ENCODE measurements at places on chromosomes 12 and 14. TPM values are rescaled to one million over a fixed set of nuclear protein-coding genes. Genes with fewer than 3 reads are reported as not detected.

AICDA gene
- 0.13 TPM for total RNA-seq

SSPN gene
- total RNA-seq: 118 TPM

DNA sequence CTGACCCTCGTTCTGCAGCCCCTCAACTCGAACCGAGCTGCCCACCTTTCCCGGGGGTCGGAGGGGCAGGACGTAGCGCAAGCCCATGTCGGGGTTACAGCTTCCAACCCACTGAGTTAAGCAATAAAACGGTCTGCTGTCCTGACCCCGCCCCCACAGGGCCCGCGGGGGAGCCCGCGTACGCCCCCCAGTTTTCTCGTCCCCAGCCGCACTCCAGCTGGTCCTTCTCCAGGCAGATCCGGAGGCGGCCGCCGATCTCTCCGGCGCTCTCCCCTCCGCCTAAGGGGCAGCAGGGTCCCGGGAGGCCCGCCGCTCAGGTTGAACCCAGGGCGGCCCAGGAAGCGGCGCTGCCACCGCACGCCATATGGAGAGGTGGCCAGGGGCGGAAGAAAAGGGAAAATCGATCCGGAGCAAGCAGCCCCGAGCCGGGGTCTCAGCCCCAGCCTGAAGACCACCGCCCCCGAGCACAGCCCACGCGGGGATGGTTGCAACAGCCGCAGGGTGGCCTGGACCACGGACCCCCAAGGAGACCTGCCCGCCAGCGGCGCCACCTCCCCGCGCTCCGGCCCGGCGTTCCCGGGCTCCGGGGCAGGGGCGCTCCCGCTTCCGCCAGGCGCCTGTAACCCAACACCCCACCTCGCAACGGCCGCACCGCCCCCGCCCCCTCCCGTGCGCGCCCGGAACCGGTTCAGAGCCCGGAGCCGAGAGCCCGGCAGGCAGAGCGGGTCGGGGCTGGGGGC is 760 bp downstream of the ACTN1 start:
- DNase-seq: no peak

DNA sequence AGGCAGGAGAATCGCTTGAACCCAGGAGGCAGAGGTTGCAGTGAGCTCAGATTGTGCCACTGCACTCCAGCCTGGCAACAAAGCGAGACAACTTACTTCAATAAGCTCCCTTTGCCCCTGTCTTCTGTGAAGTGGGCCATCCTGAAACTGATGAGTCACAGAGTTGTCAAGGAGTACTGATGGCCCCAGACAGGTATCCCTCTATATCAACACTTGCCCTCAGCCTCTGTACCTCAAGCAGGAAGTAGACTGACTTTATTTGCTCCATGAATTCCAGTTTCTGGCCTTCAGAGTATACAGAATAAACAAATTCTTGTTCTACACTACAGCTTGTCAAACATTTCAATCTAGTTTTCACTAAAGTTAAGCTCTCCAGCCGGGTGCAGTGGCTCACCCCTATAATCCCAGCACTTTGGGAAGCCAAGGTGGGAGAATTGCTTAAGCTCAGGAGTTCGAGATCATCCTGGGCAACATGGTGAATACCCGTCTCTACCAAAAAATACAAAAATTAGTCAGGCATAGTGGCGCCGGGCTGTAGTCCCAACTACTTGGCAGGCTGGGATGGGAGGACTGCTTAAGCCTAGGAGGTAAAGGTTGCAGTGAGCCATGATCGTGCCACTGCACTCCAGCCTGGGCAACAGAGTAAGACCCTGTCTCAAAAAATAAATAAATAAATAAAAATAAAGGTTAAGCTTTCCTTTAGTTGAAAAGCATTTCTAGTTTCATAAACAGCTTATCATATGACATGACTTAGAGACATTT is 16.4 kb upstream of the LRP10 start:
- no peak for DNase-seq

HOXC11 gene
- not detected for total RNA-seq

- no peak for DNase-seq
Observed at GRCh38 chr12:60577607-60578006, 981.8 kb downstream of the SLC16A7 start.

GRCh38 chr12:126998747-126999285 is 1268.2 kb upstream of the TMEM132C start:
- DNase-seq: no peak

GRCh38 chr12:91574391-91574790 is 391.8 kb upstream of the DCN start:
- DNase-seq: no peak

ST8SIA1 gene
- total RNA-seq: 1.5 TPM

DNA sequence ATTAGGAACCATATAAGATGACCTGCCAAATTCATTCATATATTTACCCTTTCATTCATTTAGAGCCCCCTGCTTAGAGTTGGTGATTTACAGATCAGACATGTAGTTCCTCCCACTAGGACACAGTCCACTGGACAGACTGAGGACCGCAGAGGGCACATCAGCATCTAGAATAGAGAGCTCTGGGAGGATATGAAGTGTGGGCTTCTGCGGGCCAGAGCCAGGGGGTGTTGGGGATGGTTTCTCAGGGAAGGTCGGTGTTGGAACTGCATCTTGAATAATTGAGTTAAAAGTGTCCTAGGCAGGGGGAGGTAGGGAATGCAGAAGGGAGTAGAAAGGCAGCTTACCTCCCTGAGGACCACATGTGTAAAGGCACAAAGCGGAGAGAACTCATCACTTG is 42.9 kb downstream of the KLC1 start:
- no peak for DNase-seq

- DNase-seq: no peak
Observed at GRCh38 chr14:79989990-79990389, 221.3 kb downstream of the DIO2 start.

DNA sequence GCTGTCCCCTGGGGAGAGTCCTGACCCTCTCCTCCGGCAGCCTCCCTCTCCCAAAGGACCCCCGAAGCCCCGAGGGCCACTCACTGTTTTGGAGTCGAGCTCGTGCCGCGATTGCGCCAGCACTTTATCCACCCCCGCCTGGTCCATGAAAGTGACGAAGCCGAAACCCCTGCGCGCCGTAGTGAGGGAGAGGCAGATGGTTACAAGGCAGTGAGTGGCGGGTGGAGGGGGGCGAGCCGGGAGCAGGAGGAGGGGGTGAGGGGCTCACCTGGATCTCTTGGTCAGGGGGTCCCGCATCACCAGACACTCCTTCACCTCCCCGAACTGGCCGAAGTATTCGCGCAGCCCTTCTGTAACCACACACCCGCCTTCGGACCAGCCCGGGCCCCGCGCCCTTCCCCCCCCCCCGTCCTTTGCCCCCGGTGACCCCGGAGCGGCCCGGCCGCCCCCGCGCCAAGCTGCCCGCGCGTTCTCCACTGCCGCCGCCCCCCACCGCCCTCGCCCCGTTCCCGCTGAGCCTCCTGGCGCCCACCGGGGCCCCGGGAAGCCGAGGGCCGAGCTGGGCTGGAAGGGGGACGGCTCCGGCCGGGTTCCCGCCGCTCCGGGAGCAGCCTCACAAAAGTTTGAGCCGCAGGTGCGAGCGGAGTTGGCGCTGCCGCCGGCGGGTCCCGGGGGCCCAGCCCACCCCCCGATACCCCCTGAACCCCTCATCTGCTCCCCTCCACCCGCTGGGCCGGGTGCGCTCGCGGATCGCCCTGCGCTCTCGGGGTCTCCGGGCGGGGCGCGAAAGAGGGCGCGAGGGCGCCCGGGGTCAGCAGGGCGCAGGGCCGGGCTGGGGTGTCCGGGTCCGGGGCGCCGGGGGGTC is 808 bp downstream of the MSI1 start:
- no peak for DNase-seq

GRCh38 chr14:34911209-34912150 is 36.3 kb upstream of the BAZ1A start:
- no peak for DNase-seq

GRCh38 chr12:68224613-68225285 is 861 bp downstream of the IL26 start:
- no peak for DNase-seq

DNA sequence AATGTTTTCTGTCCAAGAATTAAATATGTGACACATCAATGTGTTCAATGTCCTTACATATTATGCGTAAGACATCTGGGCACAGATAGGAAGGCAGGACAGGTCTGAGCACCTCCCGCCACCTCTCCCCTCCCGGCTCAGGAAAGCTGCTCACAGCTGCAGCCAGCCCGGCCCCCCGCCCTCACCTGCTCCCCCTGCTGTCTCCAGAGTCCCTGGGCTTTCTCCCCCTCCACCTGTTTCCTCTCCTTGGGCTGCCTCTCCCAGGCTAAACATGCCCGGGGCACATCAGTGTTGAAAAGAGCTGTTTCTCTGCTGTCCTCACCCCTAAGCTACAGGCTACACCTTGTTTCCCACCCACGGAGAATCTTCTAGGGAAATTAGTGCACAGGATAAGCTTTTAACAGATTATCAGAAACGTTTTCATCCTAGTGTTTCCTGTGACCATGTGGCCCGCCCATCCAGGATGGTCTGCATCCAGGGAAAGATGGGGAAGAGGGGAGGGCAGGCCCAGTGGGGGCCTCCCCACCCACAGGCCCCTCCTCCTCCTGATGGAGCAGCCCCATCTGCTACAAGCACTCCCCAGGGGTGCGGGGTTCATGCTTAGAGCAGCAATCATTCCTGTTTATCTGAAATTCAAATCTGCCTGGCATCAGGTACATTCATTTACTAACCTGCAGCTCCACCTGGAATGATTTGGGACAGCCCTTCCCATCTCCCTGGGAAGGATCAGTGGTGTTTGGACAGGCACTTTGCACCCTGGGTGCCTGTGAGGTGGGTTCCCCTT is 273.8 kb upstream of the SFSWAP start:
- DNase-seq: no peak

GRCh38 chr12:19462406-19462805 is 23.1 kb downstream of the AEBP2 start:
- no peak for DNase-seq

DNA sequence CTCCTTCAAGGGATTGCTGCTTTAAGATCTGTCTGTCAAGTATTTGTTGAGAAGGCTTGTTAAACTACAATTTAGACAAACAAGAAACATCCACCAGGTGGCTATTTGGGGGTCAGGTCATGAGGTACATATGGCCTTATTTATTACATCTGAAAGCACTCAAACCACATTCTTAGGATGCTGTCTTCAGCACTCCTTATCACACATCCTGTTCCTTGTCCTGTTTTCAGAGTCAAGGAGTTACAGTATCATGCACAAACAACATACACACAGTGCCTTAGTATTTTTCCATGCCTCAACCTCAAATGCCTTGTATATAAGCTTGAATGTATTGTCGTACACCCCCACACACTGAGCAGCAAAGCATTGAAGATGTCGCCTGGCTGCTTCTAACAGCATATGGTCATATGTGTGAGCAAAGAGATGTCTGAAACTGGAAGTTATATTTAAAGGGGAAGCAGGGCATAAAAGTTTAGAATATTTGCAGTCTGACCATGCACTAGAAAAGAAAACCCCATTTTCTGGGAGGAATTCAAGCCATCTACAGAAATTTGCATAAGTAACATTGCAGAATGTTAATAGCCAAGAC is 83.8 kb downstream of the KCNMB4 start:
- no peak for DNase-seq

DNA sequence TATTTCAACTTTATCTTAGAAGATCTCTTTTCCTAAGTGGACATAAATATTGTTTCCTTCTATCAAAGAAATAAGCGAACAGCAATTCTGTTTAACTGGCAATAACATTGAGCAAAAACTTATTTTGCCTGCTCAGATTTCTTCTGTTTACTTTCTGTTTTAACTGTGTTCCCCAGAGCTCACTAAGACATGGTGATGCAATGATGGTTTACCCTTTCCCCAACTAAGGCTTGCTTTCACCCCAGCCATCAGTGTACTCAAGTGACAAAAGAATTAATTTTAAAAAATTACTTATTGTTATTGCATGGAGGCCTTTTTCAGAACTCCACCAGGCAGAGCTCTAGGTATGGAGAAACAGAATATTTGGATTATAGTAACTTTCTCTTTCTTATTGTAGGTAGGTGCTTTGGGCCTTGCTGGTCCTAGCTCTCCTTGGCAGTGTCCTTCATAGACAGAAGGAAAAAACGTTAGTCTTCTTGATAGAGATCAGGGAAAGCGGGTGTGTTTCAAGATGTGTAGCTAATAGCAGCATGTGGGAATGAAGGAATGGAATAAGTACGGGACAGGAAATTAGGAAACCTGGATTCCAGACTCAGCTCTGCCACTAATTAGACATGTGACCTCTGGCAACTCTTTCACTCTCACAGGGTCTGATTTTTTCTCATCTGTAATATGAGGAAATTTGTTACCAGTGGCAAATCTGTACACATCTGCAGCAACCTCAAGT is 14.6 kb upstream of the DDHD1 start:
- DNase-seq: no peak

GRCh38 chr12:88544991-88545980 is 35.0 kb downstream of the KITLG start:
- no peak for DNase-seq

- peak; percentile 88 for DNase-seq
Observed at GRCh38 chr14:91396959-91397815, 20.4 kb downstream of the CCDC88C start.

DNA sequence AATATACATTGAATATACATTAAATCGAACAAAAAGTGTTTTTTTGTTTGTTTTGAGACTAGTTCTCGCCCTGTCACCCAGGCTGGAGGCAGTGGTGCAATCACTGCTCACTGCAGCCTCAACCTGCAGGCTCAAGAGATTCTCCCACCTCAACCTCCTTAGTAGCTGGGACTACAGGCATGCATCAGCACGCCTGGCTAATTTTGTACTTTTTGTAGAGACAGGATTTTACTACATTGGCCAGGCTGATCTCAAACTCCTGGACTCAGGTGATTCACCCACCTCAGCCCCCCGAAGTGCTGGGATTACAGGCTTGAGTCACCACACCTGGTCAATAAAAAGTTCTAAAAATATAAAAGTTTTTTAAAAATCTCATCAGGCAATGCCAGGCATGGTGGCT is 10.2 kb upstream of the RNF212B start:
- DNase-seq: no peak

PPP1R3E gene
- total RNA-seq: 6.2 TPM

DNA sequence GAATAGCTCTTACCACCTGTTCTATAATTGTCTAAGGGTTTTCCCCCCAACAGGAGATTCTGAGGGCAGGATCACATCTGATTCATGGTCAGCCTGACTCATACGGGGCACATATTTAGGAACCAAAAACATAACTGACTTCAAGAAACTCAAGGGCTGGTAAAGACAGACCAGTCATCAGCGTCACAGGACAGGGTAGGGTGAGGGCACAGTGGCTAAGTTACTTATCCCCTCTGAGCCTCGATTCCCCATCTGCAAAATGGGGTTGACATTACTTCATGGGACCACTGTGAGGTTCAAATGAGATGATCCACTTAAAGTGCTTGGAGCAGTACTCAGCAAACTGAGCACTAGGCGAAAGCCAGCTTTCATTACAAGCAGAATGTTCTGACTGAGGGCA is 606 bp downstream of the CINP start:
- DNase-seq: no peak

DNA sequence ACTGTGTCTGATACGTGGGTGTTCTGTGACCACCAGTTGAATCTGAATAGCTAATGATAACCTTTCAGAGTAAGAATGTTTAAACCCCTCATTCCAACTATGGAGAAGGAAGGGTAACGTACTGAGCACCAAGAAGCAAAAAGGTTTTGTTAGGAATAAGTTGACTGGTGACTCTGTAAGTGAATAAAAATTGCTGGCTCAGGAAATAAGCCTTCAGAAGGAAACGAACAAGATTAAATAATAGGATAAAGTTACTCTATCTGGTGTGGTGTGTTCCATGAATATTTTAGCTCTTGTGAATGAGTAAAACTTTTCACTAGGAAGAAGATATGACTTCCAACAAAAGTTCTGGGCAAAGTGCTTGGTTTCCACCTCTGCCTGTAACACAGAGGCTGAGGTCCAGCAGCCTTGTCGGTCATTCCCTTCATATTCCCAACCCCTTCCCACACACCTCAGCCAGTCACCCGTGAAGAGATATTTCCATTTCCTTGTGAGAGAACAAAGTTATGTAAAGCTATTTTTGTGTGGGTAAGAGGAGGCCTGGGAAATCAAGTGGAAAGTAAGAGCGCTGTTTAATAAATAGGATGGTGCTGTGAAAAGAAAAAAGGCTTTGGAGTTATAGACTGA is 47.1 kb downstream of the ARF6 start:
- no peak for DNase-seq

Measured in cardiac septum (tissue), 1 donor.